ENCODE measurements at places on chromosomes 6 and 20.

DNA sequence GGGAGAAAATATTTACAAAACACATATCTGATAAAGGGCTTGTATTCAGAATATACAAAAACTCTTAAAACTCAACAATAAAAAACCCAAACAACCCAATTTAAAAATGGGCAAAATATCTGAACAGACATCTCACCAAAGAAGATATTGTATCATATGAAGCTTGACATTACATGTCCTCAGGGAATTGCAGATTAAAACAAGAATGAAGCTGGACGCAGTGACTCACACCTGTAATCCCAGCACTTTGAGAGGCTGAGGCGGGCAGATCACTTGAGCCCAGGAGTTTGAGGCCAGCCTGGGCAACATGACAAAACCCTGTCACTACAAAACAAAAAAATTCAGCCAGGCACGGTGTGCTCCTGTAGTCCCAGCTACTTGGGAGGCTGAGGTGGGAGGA lies 135.4 kb upstream of the AKIRIN2 start:
- no peak for DNase-seq

- DNase-seq, result no peak
Measured at GRCh38 chr6:71262914-71263313, 25.7 kb upstream of the OGFRL1 start.

GRCh38 chr6:32685603-32686002 lies 19.1 kb upstream of the HLA-DQB1 start:
- DNase-seq, result peak; percentile 7

- DNase-seq, result no peak
Measured at GRCh38 chr6:140105857-140106256, 731.4 kb upstream of the CITED2 start.

DNA sequence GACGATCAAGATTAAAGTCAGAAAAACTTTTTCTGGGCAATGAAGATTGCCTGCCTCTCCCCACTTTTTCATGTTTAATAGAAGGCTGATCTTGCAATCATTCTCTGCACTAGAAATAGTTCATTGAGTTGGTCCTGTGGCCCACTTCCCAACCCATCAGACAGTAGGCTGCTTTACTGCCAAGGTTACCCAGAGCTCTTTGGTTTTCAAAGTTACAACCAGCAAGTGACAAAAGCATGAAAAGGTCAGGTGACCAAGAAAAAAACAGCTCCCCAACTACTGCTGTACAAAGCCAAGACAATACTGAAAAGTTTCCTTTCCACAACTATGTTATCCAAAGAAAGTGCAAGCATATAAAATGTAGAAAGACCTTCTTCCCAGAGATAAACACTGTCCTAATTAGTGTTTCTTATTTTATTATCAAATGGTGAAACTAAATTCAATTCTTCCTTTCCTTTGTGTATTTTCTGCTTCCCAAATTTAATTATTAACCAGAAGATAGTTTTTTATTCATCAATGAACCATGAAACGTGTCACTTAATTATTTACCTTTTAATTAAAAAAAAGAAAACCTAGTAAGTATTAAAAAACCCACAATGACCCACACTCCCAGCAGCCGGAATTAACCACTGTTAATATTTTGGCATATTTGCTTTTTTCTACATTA lies 16.6 kb downstream of the DNAAF9 start:
- DNase-seq, result no peak

Data from stimulated activated CD4-positive, alpha-beta T cell treated with anti-CD3 and anti-CD28 coated beads, Interleukin-1b, Interleukin-23, amount 100 ng/mL, for 1 hour (primary cell).